NCI-H1436 treated with DMSO at 0.1 percent for 48 hours (cell line): ENCODE measurements at places on chromosomes 6 and 20.
A peak's percentile ranks its signal among the peaks of the same experiment; 100 is the strongest.

GRCh38 chr6:98839781-98840361 lies 5.5 kb downstream of the POU3F2 start:
- no peak for DNase-seq

- no peak for DNase-seq
These were observed 33.3 kb upstream of the LAMA4 start for GRCh38 chr6:112287577-112288225.

GRCh38 chr6:3782876-3783832 lies 31.6 kb upstream of the PXDC1 start:
- DNase-seq, result no peak

- DNase-seq, result no peak
These were observed 22.5 kb downstream of the TBC1D7 start for GRCh38 chr6:13305791-13306190.

DNA sequence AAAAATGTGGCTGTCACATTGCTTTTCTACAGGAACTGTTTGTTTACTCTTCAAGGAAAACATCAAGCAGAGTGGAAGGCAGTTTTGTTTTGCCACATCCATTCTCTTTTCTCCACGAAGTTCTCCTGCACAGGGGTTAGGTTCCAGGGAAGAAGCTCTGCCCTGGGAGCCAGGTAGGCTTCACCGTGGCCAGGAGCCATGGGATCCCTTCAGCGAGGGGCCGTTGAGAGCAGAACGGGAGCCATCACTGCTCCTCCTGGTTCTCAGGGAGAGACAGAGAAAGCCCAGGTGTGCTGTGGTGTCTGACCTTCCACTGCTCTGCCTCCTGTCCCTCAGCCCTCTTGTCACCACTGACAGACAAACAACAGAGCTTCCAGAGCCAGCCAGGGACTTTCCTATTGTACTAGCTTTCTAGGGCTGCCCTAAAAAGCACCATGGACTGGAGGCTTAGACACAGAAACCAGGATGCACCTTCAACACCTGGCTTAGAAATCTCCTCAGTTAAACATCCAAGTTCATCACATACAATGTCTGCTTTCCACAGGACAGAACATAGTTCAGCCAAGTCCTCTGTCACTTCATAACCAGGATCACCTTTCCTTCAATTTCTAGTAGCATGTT lies 75.6 kb upstream of the SLC22A23 start:
- no peak for DNase-seq

DNA sequence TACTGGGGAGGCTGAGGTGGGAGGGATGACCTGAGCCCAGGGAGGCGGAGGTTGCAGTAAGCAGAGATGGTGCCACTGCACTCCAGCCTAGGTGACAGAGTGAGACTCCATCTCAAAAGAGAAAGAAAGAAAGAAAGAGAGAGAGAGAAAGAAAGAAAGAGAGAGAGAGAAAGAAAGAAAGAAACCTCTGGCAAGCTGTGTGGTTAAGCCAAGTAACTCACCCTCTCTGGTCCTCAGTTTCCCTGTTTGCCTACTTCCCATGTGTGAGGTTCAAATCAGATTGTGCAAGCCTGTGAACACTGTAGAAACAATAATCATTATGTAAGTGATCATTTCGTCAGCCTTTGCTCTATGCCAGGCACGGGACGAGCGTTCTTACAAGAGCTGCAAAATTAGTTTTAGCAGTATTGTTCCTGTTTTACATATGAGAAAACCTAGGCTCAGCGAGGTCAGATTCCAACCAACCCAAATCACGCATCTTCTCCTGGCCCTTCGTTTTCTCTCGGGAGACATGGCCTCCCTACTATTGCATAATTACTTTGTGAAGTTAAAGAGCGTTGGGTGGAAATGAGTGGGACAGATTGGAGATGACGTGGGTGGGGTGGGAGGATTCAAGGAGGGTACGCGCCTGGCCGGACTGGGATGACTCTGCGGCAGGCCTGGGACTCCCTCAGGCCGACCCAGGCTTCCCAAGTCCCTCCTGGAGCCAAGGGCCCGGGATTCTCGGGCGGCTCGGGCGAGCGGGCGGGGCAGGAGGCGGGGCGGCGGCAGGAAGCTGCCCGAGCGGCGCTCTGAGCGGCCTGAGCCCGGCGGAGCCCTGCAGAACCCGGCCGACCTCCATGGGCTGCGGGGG lies at the start of gene SNX21:
Gene SNX21 (plus strand): TSS at position 770 of the 853 bp plus-strand sequence. CDS start 121 bp downstream, outside the sequence.
- no peak for DNase-seq

DNA sequence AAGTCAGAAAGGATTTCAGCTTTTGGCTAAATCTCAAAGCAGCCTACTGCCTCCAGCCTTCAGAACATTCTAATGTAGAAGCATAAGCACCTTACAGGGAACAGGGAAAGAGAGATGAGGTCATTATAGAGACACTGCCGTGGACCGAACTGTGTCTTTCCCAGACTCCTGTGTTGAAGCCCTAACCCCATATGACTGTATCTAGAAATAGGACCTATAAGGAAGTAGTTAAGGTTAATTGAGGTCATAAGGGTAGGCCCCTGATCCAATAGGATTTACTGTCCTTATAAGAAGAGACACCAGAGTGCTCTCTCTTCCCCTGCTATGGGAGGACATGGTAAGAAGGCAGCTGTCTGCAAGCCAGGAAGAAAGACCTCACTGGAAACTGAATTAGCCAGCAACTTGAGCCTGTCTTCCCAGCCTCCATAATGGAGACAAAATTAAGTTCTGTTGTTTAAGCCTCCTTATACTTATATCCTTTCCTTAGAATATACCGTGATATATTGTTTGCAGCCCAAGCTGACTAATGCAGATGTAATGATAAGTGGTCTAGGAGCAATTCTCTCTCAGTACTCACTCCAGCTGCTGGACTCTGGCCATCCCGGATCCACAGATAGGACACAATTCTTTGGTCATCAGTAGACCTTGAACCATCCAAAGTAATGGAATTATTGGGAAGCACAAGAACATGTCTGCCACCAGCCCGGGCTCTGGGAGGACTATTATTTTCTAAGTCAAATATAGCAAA lies 71.4 kb downstream of the ALDH5A1 start:
- DNase-seq, result no peak

- DNase-seq, result no peak
These were observed 19.3 kb downstream of the ZNF334 start for GRCh38 chr20:46494077-46494476.

GRCh38 chr20:63346131-63347080 lies 14.7 kb downstream of the CHRNA4 start:
- DNase-seq, result no peak

- no peak for DNase-seq
These were observed 73.0 kb downstream of the PDSS2 start for GRCh38 chr6:107386340-107386739.

- DNase-seq, result no peak
These were observed 111.1 kb downstream of the COL12A1 start for GRCh38 chr6:75094614-75095200.

DNA sequence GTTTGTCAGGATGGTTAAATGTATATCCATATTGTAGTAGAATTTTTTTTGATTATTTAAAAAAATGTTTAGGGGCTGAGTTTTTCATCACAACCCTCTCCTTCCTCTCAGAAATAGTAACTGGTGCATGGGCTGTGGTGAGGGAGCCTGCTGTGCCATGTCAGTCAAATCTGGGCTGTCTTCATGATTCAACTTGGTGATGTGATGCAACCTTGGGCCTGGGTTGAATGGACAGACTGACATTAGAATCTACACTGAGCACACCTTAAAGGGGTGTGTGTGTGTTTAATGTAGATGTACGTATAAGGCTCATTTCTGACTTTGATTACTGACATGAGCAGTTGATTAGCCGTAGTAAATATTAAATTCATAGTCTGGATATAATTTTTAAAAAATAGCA lies 3.7 kb downstream of the TJAP1 start:
- DNase-seq, result no peak

GRCh38 chr20:37456948-37457347 lies 64.1 kb upstream of the NNAT start:
- DNase-seq, result no peak

DNA sequence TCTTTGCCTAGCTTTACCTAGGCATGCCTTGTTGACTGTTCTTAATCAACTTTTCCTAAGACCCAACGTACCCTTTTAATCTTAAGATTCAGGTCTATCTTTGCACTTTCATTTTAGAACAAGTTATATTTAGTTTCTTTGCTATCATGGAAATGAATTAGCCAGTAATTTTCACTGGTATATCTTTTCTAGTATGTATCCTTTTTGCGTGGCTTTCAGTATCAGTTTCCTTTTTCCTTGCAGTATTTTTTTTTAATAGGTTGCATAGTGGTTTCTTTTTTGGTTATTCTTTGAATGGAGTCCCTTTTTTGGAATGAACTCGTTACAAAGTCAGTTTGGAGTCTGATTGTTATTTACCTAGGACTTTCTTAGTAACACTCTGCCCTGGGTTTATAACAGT lies 7.3 kb downstream of the ANKEF1 start:
- DNase-seq, result no peak

DNA sequence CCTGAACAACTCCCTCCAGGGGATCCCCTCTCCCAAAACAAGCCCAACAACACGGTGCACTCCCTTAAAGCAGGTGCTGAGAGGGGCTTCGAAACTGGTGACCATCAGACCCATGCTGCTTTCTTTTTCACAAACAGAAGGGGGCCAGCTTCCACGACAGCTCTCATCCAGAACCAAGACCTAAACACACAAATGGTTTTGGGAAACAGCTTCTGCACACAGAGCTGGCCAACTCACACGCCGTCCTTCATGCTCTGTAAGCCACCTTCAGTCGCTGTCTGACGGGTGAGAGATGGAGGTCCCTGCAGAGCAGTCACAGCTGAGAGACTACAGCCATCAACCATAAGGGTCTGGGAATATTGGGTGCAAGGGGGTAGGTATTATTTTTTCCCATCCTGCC lies 76.3 kb downstream of the ZMYND8 start:
- DNase-seq, result no peak

DNA sequence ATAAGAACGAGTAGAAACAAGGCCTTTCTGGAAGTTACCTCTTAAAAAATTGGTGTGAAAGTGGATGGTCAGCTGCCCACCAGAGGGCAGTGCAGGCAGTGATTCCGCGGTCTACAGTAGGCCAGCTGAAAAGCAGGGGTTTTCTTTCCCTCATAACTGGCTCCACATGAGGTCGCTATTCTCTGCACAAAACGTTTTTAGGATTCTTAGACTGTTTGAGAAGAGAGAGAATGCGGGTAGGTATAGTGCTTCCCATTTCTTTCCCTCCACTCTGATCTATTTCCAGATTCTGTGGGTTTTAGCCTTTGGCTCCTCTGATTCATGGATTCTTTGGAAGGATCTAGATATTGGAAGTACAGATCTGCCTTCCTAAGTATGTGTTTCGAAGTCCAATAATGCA lies 14.2 kb downstream of the FIG4 start:
- peak; percentile 70 for DNase-seq
